AG20443 (cell line): ENCODE measurements at places on chromosomes 6 and 20.

DNA sequence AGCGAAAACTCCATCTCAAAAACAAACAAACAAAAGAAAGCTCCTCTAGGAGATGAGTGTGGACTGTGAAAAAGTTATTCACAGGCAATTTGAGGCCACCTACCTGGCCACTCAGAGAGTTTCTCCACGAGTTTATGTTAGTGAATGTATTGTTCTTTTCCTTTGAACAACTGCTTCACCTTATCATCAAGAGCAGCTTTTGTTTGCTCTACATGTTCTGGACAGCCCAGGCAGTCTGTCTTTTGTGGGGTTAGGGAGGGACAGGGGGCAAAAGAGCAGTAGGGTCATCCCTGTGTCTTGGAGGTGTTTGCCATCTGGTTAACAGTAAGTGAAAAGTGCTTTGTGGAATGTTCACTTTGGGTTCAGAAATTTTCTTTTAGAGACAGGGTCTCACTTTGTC is 8.0 kb downstream of the CASS4 start:
- no peak for DNase-seq

DNA sequence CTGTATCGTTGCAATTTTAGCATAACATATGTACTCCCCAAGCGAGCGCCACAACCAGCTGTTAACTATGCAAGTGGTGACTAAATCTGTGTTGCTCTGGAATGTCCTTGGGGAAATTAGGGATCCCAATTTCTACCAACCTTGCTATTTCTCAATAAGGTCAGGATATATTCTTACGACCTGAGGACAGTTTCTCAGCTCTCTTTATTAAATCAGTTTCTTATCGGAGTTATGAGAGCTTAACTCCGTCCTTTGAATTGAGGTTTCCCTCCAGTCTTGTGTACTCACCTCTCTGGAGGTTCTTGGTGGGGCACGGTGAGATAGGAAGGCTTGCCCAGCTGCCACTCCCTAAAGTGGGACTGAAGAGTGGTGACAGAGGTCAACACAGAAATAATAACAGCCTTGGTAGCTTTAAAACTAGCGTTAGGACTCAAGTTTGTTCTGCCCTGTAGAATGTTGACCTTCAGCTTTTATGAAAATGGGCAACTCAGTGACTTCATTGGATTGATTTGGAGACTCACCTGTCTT is 694 bp downstream of the MRPS18B start:
- no peak for DNase-seq

DNA sequence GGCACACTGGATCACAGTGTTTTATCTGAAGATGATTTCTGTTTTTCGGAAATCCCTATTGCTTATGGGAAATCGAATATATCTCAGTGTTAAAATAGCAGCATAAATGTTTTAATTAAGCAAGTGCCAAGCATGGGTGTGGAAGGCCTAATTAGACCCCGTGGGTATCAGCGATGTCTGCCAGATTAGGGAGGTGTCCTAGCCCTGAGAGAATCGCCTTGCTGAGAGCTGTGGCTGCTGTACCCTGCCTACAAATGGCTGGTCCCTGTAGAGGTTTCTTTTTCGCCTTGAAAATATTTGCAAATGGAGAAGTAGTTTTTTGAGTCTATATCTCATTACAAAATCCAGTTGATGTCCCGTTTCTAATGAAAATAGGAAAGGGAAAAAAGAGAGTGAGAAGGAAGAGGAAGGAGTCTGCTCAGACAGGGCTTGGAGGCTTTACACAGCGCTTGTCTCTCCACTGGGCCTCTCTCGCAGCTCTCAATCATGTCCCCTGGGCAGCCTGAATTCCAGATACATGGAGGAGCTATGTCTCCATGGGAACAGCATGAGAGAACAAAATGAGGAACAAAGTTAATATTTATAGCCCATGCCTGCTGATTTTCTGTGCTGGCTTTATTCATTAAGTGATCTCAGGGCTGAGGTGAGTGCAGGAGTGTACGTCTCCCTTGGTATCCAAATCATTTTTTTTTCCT is 35.2 kb upstream of the BCLAF1 start:
- DNase-seq, result no peak

DNA sequence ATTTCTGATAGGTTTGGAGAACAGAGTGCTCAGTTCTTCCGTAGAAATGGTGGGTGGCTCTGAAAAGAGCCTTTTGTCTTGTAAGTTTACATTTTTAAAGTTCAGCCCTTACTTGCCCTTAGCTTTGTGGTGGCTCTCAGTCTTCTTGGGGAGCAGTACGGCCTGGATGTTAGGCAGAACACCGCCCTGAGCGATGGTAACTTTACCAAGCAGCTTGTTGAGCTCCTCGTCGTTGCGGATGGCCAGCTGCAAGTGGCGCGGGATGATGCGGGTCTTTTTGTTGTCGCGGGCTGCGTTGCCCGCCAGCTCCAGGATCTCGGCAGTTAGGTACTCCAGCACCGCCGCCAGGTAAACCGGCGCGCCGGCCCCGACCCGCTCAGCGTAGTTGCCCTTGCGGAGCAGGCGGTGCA is 19.5 kb downstream of the OR2B2 start:
- no peak for DNase-seq

DNA sequence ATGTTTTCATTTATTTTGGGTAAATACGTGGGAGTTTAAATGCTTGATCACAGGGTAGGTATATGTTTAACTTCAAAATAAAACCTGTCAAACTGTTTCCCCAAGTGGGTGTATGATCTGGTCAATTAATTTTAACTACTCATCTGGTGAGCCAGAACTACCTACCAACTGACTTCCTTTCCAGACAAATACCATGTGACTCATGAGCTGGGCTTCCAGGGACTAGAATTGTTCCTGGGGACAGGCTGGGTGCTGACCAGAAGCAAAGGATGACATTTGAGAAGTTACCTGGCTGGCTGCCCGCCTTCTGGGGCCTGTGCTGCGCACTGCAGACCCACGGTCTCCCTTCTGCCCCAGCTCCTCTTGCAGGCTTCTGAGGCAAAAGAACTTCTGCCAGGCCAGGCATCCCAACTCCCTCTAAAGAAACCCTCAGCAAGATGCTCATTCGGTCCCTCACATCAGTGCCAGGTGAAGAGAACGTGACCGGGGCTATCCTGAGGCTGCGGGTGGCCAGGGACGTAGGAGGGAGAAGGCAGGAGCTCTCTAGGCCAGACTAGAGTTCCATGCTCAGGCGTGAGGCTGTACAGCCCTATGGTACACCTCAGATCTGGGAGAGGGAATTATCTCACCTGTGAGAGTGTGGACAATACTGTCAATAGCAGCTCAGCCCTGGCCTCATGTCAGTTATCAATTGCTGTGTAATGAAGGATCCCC is 103.6 kb downstream of the JPH2 start:
- DNase-seq, result peak; percentile 53

DNA sequence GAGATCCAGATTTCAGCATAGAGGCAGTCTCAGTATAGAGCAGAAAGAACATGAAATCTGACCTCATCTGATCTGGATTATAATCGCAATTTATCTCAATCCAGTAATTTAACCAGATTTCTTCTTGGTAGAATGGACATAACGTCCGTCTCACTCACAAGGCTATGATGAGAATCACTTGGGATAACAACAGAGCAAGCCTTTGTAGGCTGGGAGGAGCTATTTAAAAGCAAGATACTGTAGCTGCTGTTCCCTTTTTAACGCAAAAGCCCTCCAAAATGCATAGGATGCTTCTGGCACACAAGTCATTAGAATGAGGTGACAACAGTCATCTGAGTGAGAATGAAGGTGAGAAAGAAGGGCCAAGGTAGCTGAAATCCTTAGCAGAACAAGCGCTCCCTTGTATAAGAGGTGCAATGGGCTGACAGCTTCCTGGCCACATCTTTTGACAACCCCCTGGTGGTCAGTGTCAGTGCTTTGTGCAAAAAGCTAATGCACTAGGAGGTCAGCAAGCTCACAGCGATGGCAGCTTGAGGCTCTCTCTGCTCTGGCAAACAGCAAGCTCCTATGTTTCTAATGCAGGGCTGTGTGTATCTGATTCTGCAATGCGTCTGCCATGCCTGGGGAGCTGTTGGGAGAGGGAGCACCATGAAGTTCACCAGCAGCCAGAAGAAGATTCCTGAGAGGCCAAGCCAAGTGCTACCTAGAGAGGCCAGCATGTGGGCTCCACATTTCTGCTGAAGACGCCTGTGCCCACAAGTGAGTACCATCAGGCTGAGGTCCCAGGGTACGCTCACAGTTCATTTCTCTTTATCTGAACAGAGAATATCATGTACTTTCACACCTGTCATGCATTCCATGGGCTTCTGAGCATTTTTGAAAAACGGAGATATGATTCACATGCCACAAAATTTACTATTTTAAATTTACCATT is 16.2 kb downstream of the METTL24 start:
- no peak for DNase-seq

GRCh38 chr6:149489967-149490366 is 5.2 kb upstream of the ZC3H12D start:
- DNase-seq, result no peak

- DNase-seq, result no peak
Observed at GRCh38 chr6:142398353-142398752, 96.5 kb downstream of the ADGRG6 start.

DNA sequence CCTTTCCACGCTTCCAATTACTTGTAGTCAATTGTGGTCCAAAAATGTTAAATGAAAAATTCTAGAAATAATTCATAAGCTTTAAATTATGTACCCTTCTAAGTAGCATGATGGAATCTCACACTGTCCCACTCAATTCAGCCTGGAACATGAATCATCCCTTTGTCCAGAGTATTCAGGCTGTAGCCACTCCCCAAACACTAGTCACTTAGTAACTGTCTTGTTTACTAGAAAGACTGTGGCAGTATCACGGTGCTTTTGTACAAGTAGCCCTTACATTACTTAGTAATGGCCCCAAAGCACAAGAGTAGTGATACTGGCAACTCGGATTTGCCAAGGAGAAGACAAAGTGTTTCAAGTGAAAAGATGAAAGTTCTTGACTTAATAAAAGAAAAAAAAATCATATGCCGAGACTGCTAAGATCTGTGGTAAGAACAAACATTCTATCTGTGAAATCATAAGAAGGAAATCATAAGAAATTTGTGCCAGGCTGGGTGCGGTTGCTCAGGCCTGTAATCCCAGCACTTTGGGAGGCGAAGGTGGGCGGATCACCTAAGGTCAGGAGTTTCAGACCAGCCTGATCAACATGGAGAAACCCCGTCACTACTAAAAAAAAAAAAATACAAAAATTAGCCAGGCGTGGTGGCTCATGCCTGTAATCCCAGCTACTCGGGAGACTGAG is 168.5 kb upstream of the SIM1 start:
- peak; percentile 68 for DNase-seq

DNA sequence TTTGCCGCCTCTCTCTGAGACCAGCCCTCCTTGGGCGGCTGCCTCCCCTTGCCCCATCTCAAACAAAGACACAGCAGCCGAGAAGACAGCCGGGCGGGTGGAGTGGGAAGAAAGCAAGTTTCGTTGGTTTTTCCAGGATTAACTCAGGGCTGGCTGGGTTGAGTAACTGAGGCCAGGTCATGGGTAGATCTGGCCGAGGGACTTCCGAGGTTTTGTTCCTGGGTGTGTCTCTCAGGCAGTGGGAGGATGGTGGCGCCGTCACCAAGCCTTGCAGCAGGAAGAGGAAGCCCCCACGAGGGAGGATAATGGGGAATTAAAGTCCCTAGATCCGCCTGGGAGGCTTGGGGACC is 167.2 kb downstream of the TTLL2 start:
- DNase-seq, result no peak

- no peak for DNase-seq
Observed at GRCh38 chr6:19665613-19665909, 171.6 kb upstream of the ID4 start.

- DNase-seq, result peak; percentile 90
Observed at GRCh38 chr6:71181565-71181964, 107.0 kb upstream of the OGFRL1 start.

- DNase-seq, result no peak
Observed at GRCh38 chr6:141167945-141168344, 964.8 kb upstream of the GJE1 start.

- DNase-seq, result no peak
Observed at GRCh38 chr6:164359036-164359435, 944.5 kb downstream of the QKI start.

- no peak for DNase-seq
Observed at GRCh38 chr6:147141711-147142308, 62.4 kb upstream of the STXBP5 start.

- peak; percentile 73 for DNase-seq
Observed at GRCh38 chr6:15443119-15443830, 197.4 kb downstream of the JARID2 start.

DNA sequence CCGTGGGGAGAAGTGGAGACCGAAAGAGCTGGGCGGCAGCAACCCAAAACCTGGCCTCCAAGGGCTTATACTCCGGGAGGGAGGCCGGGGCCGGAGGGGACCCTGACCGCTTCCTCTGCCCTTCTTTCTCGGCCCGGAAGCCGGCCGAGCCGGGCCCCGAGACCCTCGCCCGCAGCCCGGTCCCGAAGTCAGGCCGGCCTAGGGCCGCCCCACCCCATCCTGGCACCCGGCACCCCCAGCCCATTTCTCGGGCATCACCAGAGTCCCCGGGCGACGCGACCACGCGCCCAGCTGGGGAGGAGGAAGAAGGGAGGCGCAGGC is 572 bp upstream of the ZDHHC14 start:
- peak; percentile 14 for DNase-seq

- DNase-seq, result no peak
Observed at GRCh38 chr6:44667668-44668390, 280.3 kb downstream of the CDC5L start.

- peak; percentile 67 for DNase-seq
Observed at GRCh38 chr6:165308926-165309731, at the start of gene C6orf118. C6orf118 (minus strand) TSS chr6:165309605; CDS start chr6:165309586, 19 bp downstream.

DNA sequence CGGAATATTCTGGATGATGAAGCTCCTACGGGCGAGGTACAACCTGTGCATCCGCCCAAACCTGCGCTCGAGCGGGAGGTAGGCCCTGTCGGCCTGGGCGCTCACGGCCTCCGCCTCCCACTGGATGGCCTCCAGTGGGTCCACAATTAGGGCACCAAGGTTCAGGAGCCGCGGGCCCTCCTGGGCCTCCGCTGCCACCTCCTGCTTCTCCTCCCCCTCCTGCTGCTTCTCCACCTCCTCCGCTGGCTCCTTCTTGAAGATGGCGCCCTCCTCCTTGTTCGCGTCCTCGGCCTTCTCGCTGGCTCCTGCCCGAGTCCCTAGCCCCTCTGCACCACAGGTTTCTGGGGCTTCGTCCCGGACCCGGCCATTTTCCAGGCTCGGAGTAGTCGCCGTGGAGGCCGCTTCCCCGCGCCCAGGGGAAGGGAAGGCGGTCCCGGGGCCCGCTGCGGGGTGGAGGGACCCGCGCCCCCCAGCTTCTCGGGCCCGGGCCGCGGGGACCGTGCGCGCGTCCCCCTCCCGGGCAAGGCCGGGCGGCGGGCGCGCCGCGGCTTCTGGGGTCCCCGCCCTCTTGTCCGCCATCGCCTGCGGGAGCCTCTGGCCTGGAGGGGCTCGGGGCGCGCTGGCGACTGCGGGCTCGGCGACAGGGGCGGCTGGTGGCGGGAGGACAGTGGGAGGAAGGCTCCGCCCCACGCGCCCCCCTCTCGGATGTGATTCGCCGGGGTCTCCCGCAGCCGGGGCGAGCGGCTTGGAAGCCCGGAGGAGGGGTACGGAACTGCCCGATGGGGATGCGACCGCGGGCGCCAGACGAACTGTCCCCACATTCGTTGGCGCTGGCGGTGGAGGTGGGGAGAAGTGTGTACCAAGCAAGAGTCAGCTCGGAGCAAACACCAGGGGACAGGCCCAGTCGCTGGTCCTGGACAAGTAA is 17.6 kb downstream of the PLAGL2 start:
- peak; percentile 75 for DNase-seq

- no peak for DNase-seq
Observed at GRCh38 chr6:155378276-155378675, 64.0 kb upstream of the TFB1M start.

- DNase-seq, result no peak
Observed at GRCh38 chr6:16511723-16512489, 249.4 kb downstream of the ATXN1 start.
